ENCODE measurements at places on chromosomes 4 and X. TPM values are rescaled to one million over a fixed set of nuclear protein-coding genes. Genes with fewer than 3 reads are reported as not detected.

TCEAL2 gene
- not detected for total RNA-seq

TRO gene
- 9.9 TPM for total RNA-seq

MTMR8 gene
- total RNA-seq, result 0.24 TPM

FHDC1 gene
- 0.49 TPM for total RNA-seq

PABPC5 gene
- 2.1 TPM for total RNA-seq

FAM241A gene
- 3.0 TPM for total RNA-seq
